ENCODE measurements at places on chromosomes 7 and 10.

DNA sequence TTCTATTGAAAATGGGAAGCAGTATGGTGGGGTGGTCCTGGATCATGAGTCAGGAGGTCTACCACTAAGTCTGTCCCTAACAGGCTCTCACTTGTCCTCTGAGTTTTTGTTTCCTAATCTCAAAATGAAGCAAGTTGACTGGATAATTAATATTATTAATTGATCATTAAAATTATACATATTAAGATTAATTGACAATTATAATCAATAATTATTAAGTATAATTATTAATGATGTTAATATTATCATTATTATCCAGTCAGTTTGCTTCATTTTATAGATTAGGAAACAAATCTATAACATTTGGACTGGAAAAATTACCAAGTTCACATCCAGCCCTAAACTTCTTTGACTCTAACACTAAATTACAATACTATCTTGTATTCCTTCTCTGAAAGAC lies 174.2 kb upstream of the KMT2E start:
- no peak for DNase-seq

DNA sequence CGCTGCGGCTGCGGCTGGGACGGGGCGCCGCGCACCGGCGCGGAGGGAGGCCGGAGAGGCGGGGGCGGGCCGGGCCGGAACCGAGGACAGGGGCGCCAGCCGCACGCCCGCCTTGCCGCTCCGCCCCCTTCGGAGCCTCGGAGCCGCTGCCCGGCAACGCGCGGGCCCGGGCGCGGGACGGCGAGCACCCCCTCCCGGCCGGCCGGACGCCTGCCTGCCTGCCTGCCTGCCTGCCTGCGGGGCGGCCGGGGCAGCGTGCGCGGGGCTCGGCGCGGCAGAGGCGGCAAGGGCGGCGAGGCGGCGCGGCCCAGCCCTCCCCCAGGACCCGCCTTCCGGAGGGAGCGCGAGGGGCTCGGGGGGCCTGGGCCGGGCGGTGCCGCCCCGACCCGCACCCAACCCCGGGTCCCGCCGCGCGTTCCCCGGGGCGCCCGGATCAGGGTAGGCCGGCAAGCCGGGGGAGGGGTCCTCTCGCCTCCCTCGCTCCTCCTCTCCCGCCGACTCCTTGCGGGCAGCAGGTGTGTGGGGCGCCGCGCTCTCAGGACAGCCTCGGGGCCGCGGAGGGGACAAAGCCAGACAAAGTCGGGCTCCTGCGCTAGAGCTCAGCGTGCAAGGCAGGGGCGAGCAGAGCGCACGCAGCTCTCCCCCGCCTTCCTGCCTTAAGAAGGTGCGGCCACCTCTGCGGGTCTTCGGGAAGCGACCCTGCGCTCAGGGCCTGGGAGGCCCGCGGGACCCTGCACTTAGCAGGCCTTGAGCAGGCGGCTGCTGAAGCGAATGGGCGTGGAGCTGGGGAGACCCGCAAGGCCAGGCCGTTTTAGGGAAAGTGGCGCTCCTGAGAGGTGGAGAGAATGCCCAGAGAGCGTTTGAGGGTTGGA lies at the start of gene KIAA1549:
TSS of gene KIAA1549 (minus strand) at position 58 of the 872 bp plus-strand sequence. CDS start 120 bp downstream, outside the sequence.
- peak; percentile 51 for DNase-seq

GRCh38 chr7:46152696-46153095 lies 231.6 kb upstream of the IGFBP3 start:
- DNase-seq = no peak

DNA sequence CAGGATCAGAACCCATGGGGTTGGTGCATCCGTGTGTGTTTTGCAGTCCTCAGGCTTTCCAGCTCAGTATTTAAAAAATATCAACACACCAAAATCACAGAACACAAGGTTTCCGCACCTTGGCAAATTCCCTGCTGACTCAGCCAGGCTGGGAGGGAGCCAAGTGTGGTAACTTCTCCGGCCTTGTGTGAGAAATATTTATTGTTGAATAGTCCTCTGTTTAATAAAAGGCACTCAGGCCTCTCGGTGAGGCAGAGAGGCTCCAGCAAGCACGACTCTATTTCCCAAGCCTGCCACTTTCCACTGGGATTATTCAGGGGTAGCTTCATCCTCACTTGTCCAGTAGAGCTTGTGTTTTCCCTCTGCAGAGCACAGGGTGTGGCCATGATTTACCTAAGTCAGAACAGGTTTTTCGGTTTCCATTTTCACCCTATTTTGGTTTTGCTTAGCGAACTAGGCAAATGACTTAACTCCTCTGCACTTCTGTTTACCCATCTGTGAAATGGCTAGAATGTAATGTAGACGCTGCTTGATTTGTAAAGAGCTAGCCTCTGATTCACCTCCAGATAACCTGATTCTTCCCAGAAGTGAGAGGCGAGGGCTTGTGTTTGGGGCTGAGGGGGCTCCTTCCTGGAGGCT lies 13.0 kb upstream of the CHST15 start:
- no peak for DNase-seq

- DNase-seq = no peak
These were observed 24.4 kb downstream of the NAPEPLD start for GRCh38 chr7:103124429-103124979.

- no peak for DNase-seq
These were observed 23.6 kb downstream of the IFIT3 start for GRCh38 chr10:89351412-89351779.

- DNase-seq = no peak
These were observed 19.5 kb upstream of the CARD11 start for GRCh38 chr7:3063016-3063753.

- DNase-seq = no peak
These were observed 605.4 kb downstream of the INHBA start for GRCh38 chr7:41097501-41097900.

GRCh38 chr7:2972835-2973161 lies 70.9 kb downstream of the CARD11 start:
- DNase-seq = no peak

GRCh38 chr10:72088889-72089575 lies 681 bp upstream of the SPOCK2 start:
- DNase-seq = no peak

DNA sequence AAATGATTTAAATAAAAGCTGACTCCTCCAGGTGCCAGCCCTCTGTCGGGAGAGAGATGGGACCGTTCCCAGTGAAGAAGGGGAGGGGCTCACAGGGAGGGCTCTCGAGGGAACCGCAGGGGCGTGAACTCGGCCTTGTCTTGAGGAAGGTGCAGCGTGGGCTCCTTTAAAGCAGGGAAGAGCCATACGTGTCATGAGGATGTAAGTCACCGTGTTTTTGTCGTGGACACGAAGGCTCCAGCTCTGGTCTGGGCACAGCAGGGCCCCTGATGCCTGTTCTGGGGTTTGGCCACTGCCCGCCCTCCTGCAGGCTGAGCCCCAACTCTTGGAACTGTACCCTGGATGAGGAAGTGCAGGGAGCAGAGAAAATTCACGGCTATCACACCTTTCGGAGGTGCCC lies 45.0 kb downstream of the JAKMIP3 start:
- DNase-seq = no peak

DNA sequence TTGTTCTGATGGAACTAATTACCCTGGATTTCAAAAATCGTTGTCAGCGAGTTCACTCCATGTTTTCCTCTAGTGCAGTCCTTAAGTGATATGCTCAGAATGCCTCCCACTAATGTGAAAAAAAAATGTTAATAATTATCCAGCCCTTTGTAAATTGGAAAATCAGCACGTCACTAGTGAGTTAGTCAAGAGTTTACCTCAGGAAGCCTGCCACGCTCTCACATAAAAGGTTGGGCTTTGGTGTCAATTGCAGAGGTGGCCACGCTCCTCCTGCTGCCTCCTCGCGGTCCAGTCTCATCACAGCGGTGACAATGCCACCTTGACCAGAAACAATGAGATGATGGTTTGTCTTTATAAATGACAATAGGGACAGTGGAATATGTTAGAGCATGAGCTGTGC lies 22.5 kb downstream of the UPP1 start:
- no peak for DNase-seq

DNA sequence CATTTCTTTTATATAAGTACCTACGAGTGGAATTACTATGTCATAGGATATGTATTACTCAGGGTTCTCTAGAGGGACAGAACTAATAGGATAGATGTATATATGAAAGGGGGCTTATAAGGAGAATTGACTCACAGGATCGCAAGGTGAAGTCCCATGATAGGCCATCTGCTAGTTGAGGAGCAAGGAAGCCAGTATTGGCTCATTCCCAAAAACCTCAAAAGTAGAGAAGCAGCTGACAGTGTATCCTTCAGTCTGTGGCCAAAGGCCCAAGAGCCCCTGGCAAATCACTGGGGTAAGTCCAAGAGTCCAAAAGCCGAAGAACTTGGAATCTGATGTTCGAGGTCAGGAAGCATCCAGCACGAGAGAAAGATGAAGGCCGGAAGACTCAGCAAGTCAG lies 59.8 kb downstream of the GALNT17 start:
- DNase-seq = no peak

- no peak for DNase-seq
These were observed 33.3 kb upstream of the TES start for GRCh38 chr7:116177009-116177408.

GRCh38 chr7:98329791-98330373 lies 48.4 kb downstream of the BRI3 start:
- no peak for DNase-seq

GRCh38 chr7:118758582-118758981 lies 534.1 kb downstream of the ANKRD7 start:
- no peak for DNase-seq

GRCh38 chr10:123904834-123905409 lies 13.3 kb upstream of the CPXM2 start:
- no peak for DNase-seq

- DNase-seq = no peak
These were observed 86.6 kb upstream of the INSYN2A start for GRCh38 chr10:127283017-127283416.

- no peak for DNase-seq
These were observed 1628.7 kb downstream of the REEP3 start for GRCh38 chr10:65149878-65150277.

DNA sequence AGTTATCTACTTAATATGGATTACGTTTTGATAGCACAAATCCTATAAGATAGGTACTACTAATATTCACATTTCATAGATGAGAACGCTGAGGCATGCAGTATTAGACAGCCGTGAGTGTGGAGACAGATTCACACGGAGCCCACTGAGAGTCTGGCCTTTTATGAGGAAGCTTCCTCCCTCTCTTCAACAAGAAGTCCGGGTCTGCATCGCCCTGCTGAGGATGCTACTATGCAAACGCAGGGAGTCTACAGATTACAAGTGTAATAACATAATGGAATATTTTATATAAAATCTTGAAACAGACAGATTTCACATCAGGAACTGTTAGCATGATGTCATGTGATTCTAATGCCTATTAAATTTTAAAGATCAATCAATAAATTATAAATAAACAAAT lies 255.9 kb upstream of the GLI3 start:
- no peak for DNase-seq

GRCh38 chr10:101120884-101121653 lies 10.0 kb upstream of the TLX1 start:
- DNase-seq = no peak

All from left renal cortex interstitium (tissue), 4 donors.